Naive thymus-derived CD4-positive, alpha-beta T cell (primary cell): ENCODE measurements at places on chromosomes 1 and 21.

- no peak for DNase-seq
These were observed 61.7 kb downstream of the TSEN15 start for GRCh38 chr1:184113251-184113650.

DNA sequence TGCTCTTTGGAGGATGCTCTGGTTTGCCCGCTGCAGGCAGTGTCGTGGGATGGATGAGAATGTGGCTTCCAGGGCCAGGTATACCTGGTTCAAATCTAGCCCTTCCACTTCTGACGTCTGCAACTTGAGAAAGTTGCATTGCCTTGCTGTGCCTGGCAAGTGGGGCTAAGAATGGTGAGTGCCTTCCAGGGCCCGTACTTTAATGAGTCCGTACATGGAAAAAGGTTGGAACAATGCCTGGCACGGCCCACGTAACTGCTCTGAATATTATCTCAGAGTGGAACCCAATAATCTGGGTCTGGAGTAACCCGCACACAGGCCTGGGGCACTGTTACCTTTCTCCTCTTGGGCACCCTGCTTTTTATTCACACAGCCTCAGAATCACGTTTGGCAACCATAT, 146.7 kb upstream of the EDN2 start:
- DNase-seq, result no peak

DNA sequence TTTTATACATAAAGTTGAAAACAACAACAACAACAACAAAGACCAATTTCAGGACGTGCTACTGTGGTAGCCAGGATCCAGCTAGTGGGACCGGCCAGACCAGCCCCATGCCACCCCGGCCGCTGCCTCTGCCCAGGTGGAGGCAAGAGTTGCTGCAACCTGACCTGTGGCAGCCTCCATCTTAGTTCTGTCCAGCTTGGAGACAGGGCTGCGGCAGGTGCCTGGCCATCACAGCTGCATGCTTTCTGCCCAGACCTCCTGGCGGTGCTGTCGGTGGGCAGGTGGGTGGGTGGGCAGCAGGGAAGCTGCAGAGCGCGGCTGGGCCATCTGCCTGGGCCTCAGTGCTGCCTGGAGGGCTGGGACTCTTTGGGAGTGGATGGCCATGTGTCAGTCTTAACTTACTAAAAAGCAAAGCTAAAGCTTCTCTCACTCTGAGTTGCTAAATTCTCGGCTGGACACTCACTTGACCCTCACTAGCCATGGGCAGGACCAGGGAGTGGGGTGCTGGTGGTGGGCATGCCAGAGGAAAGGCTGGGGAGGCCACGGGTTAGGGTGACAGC, 38.6 kb downstream of the KIAA1614 start:
- DNase-seq, result no peak

DNA sequence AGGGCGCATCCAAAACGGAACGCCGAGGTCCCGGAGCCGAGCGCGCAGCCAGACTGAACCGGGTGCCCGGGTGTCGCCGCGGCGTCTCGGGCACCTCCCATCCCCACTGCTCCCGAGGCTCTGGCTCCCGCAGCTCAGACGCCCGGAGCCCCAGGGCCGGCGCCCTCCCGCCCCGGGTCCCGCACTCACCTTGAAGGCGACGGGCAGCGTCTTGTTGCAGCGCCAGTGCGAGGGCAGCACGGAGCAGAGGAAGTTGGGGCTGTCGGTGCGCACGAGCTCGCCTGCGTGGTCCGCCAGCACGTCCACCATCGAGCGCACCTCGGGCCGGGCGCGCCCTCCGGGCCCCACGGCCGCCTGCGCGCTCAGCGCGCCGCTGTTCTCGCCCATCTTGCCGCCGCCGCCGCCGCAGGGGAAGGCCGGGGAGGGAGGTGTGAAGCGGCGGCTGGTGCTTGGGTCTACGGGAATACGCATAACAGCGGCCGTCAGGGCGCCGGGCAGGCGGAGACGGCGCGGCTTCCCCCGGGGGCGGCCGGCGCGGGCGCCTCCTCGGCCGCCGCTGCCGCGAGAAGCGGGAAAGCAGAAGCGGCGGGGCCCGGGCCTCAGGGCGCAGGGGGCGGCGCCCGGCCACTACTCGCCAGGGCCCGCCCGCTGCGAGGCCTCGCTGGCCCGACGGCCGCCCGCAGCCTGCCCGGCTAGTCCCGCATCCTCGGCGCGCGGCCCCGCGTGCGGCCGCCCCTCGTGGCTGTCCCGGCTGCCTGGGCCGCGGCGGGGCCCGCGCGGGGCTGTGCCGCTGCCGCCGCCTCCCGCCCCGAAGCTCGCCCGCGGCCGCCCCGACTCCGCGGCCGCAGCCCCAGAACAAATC, 447 bp downstream of the RUNX3 start:
- DNase-seq, result peak; percentile 52

GRCh38 chr1:116257341-116257767, 115.7 kb upstream of the ATP1A1 start:
- DNase-seq, result no peak

DNA sequence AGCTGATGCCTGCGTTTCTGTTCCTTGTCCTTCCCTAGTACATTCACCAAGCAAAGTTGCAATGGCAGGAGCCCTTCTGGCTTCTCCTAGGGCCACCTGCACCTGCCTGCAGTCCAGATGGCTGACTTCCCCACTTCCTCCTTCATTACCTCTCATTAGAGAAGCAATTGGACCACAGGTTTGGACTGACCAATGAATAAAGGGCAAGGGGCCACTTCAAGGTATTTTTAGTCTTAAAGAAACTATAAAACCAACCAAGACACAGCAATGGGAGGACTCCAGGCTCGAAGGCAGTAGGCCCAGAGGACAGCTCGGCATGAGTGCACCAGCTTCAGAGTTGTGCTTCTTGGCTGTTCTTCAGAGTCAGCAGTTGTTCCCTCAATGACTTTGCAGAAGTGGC, 60.8 kb upstream of the ROR1 start:
- no peak for DNase-seq

DNA sequence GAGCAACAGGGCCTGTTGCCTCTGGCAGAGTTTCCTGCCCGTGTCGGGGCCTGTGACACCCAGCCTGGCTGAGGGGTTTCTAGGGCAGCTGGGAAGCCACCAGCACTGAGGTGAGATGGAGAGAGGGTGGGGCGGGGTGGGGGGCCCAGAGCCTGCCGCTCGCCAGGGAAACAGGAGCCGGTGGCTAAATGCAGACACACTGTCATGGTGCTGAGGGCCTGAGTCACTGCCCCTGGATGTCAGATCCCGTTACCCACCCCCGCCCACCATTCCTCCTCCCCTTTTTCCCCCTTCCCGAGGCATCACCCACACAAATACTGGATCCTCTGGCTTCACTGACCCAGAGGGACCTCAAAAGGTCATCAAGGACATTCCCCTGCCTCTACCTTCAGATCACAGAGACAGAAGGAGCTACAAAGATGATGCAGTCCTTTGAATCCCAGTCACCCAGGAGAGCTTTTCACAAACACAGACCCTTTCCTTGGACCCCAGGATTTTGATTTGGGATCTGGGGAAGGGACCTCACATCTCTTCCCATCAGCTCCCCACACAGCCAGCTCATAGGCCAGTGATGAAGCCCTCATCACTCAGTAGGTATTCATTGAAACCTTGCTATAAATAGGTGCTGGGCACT, 1.9 kb upstream of the HSPB7 start:
- DNase-seq, result no peak

DNA sequence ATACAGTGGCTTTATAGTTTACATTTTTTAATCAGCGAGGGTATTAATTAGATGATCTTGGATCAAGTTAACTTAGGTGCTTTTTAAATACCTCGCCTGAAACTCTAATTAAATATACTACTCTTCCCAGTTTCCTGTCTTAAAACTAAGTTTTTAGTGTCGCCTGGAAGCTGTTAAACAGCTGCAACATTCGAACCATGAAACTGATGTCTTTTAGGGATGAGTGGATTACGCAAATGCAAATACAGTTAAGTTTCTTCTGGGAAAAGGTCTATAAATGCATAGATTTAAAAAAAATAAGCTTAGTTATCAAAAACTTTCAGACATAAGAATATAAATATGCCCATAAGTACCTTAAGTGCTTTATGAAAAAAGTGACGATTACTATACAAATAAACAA, 228.3 kb downstream of the PTPRC start:
- no peak for DNase-seq

DNA sequence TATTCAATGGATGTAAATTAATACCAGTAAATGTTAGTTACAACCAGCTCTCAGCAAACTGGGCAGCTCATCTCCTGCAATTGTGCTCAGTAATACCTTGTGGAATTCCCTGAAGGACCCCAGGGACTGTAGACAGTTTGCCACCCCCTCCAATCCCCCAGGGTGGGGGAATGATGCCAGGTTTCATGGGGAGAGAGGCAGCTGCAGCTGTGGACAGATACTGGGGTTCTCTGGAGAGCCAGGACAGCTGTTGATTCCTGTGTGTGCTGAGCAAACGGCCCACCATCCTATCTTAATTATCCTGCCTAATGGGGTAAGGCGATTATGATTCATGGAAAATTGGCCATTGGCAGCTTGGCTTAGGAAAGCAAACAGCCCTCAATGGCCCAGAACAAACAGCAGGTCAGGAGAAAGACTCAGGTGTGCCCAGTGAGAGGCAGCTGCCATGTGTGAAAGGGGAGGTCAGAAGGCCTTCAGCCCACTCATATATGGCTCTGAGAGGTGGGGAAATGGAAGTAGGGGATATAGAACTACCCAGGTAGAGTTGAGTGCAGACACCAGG, 148.9 kb upstream of the CTTNBP2NL start:
- no peak for DNase-seq

GRCh38 chr1:5225707-5226704, 571.6 kb downstream of the AJAP1 start:
- no peak for DNase-seq

DNA sequence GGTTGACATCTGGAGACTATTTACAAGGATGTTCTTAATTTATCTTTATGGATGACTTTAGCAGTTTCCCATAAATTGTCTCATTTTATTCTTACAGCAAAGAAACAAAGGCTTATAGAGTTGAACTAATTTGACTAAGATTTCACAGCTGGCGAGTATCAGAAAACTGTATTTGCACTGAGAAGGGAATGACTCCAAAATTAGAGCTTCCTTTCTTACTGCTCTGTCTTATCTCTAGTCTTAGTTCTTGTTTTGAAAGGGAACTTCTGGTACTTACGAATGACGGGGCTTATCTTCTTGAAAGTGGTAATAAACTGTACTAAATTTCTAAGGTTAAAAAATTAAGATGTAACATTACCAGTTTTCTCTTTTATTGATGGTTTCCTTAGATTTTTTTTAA, 13.6 kb downstream of the CNST start:
- DNase-seq, result no peak

GRCh38 chr1:67655581-67655980, 29.4 kb upstream of the GADD45A start:
- no peak for DNase-seq

DNA sequence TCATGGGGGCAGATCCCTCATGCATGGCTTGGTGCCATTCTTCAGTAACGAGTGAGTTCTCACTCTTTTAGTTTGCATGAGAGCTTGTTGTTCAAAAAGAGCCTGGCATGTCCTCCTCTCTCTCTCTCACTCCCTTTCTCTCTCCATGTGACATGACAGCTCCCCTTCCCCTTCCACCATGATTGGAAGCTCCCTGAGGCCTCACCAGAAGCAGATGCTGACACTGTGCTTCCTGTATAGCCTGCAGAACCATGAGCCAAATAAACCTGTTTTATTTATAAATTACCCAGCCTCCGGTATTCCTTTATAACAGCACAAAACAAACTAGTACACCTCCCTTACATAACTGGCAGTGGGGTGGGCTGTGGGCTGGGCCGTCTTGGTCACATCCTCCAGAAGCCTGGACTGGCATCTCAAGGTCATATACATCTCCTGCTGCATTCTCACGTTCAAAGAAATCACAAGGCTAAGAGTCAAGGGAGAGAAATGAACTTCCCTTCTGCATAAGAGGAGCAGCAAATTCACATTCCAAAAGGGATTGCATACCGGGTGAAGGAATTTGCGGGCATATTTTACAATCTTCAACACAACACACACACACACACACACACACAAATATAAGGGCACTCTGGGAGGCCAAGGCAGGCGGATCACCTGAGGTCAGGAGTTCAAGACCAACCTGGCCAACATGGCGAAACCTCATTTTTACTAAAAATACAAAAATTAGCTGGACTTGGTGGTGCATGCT, 2.3 kb upstream of the CCSAP start:
- no peak for DNase-seq

- no peak for DNase-seq
These were observed 403.6 kb upstream of the PBX1 start for GRCh38 chr1:164155347-164155746.

DNA sequence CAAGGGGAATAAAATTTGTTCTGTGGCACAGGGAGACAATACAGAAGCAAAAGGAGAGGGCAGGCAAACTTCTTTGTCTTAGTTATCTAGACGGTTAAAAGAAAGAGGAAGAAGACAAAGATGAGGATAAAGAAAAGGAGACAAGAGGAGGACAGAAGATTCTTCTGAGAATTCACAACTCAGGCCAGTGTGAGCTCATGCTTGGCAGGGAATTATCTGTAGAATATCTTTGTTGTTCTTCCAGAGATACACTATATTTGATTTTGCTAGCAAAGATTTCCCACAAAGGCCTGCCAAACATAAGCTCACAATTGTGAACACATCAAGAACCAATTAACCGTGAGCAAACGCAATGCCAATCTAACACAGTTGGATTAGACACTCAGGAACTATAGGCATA, 21.4 kb downstream of the SLC16A1 start:
- no peak for DNase-seq

- no peak for DNase-seq
These were observed 71.2 kb downstream of the CHRM3 start for GRCh38 chr1:239457491-239458143.

- DNase-seq, result no peak
These were observed 46.8 kb upstream of the DIPK1A start for GRCh38 chr1:93007941-93008577.

DNA sequence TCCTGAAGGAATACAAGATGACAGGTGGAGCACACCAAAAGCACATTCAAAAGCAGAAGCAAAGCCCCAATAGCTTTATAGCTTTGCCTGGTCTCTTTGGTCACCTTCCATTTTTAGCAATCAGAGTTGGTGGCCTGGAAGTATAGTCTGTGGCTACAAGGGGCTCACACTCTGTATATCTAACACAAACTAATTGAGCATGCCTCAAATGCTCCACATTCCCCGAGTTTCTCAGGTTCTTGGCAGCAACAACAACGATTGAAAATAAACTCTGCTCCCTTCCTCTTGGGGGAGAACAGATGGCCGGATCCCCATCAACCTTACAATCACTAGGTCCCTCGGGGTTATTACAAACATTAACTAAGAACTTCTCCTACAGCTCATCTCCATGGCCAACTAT, 24.9 kb upstream of the TADA1 start:
- DNase-seq, result no peak

- no peak for DNase-seq
These were observed 10.9 kb downstream of the H3-3A start for GRCh38 chr1:226073184-226073950.
